ENCODE measurements at places on chromosomes 12 and 14.

DNA sequence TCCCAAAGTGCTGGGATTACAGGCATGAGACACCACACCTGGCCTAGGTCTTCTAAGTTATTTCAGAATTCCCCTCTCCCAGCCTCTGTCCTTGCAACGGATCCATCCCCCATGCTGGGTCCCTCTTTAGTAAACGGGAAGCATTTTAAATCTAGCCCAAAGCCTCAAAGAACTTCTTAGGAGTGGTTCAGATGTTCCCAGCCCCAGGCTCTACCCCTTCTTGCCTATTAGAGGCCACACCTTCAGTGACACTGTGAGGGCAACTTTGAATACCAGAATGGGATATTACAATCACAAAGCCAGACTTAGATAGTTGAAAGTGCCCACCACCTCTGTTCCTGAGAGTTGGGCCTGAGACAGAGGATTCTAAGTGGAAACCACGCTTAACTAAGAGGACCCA lies 18.1 kb upstream of the SPPL3 start:
- no peak for DNase-seq

GRCh38 chr12:124457287-124458219 lies 109.9 kb downstream of the NCOR2 start:
- DNase-seq: peak; percentile 73

GRCh38 chr12:57459055-57459749 lies 383 bp upstream of the GLI1 start:
- peak; percentile 98 for DNase-seq

DNA sequence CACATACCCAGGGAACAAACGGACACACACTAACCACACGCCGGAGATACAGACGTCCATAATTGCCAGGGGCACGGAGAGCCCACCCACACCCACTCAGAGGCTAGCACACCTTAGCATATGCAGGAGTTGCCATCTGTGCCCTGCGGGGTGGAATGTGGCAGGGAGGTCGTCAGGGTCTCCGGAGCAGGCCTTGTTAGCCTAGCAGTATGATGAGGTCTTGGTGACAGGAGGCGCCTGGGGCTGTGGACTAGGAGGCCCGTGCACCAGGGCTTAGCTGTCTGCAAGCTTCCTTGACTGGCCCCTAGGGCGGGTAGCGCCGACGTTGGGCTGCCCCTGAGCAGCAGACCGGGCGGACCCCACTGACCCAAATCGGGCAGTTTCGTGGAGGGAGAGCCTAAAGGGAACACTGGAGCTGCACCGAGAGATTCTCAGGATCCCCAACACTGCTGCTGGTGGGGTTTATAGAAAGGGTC lies 10.0 kb downstream of the STAC3 start:
- DNase-seq: no peak

- no peak for DNase-seq
Observed at GRCh38 chr14:91238661-91239060, 5.8 kb downstream of the GPR68 start.

GRCh38 chr12:51886021-51886710 lies 1.7 kb upstream of the ANKRD33 start:
- DNase-seq: peak; percentile 67

All from astrocyte of the hippocampus (primary cell).